Thymus (tissue), 14 donors: ENCODE measurements at places on chromosomes 5 and 9.

DNA sequence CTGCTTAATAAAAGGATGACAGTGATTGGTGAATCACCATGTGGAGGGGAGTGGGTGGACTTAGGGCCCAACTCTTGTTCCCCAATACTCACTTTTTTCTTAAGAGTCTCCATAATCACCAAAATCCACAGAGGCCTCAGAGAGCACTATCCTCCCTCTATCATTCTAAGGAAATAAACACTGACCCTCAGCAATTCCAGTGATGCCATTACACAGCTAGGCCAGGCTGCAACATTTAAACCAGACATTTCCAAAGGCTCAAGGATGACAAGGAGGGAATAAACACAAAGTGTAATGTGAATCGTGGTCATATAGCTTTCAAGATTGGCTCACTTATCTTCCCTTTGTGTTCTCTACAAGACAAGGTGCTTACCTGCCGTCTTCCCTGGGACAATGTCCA is 2.4 kb upstream of the ARSI start:
- no peak for DNase-seq

DNA sequence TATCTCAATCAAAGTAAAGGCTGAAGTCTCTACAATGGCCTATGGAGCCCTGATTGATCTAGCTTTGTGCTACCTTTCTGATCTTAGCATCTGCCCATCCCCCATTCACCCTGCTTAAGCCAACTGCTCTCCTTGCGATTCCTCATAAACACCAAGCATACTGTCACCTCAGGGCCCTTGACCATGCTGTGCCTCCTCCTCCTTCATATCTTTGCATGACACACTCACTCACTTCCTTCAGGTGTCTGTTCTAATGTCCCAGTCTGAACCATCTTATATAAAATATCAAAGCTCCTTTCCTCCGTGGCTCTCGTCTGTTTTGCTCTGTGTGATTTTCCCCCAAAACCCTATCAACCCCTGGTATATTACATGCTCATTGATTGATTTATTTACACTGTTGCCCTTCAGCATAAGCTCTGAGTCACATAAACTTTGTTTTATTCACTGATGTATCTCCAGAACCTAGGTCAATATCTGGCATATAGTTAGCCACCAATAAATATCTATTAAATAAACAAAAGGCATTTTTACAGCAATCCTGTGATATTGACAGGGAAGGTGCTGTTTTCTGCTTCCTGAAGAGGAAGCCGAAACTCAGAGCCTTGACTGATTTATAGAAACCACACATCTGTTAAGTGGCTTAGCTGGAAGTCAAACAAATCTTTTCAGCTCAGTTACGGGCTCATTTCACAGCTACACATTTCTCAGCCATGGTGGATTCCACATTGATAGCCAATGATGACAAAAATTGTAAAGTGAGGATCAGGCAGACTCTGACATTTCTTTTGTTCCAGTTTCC is 103.6 kb downstream of the BOD1 start:
- DNase-seq, result no peak

DNA sequence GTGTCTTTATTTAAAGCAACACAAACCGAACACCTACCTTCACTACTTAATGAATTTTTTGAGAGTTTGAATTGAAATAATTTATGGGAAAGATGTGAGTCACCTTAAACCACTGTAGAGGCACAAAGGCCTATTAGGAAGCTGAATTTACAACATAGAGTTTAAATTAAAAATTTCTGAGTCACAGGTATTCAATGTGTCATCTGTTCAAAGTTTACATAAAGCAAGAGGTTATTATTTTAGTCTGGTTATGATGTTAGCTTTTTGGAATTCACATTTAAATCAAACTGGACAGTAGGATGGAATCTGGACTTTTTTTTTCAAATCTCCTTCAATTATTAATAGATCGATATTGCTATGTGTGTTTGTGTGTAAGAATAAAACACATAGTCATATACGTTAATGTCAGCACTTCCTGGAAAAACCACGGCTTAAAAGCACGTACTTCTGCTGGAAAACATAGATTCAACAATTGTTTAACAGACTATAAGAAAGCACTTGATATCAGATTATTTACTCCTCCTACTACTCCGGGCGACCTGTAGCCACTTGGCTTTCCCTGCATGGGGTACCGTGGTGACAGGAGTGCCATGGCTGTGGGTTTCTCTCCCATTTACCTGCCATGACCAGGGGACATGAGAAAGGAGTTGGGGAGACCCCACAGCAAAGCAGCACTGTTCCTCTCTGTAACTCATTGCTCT is 638.6 kb downstream of the SEMA5A start:
- DNase-seq, result no peak

GRCh38 chr5:173928871-173929574 is 40.9 kb downstream of the CPEB4 start:
- DNase-seq, result no peak

DNA sequence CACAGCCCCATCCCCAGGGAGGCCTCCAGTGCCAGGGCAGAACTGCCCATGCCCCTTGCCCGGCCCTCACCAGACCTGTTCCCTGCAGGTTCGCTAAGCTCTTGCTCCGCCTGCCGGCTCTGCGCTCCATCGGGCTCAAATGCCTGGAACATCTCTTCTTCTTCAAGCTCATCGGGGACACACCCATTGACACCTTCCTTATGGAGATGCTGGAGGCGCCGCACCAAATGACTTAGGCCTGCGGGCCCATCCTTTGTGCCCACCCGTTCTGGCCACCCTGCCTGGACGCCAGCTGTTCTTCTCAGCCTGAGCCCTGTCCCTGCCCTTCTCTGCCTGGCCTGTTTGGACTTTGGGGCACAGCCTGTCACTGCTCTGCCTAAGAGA is 110.1 kb downstream of the RXRA start:
- DNase-seq, result no peak

DNA sequence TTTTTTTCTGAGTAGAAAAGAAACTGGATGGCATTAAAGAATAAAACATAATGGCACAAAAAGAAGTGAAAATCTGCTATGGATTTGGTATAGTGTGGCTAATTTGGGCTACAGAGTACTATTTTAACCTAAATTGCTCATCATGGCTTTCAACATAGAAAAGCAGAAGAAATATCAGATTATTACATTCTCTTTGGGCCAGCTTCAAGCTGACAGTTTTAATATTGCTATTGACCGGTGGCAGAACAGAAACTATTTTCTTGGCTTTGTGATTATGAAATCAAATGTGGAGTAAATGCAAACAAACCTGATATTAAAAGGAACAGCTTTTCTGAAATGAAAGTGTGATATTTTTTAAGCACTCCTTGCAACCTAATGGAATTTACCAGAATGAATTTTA is 301.5 kb downstream of the EPB41L4A start:
- no peak for DNase-seq

DNA sequence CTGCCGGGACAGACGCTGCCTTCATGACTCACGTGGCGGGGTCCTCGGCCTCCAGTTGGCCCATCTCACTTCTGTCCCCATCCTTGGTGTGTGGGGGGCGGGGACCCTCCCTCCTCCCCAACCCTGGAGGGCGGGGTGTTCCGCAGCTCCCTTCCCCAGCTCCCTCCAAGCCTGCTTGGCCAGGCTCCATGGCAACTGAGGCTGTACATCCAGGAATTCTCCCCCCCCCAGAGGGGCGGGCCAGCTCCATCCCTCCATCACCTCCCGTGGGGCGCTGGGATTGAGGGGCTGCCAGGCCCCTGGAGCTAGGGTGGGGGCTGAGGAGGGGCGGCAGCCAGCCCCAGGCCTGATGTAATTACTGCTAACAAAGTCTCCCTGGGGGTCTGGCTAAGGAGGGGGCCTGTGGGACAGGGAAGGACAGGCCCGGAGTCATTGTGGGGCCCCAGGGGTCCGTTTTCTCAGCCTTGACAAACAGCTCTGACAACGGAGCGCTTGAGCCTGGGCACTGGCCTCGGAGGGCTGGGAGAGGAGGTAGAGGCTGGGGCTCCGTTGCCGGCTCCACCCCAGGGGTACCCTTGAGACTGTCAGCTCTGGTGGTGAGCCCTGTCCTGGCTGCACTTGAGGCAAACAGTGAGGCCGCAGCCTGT is 8.0 kb downstream of the DIPK1B start:
- no peak for DNase-seq

DNA sequence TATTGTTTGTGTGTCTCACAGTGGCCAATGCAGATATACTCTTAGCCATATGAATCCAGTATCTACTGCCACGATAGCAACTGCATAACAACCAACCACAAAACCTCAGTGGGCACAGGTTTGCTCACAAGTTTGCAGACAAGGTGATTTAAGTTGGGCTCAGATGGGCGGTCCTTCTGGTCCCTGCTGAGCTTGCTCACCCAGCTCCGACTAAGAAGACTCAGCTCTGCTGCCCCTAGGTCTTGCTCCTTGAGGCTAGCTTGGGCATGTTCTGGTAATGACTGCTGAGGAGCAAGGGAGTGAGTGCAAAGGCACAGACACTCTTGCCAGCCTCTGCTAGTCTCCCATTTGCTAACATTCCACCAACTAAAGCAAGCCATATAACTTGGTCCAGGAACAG is 52.6 kb downstream of the MTX3 start:
- DNase-seq, result no peak

GRCh38 chr9:6605202-6605601 is 40.3 kb downstream of the GLDC start:
- DNase-seq, result no peak

DNA sequence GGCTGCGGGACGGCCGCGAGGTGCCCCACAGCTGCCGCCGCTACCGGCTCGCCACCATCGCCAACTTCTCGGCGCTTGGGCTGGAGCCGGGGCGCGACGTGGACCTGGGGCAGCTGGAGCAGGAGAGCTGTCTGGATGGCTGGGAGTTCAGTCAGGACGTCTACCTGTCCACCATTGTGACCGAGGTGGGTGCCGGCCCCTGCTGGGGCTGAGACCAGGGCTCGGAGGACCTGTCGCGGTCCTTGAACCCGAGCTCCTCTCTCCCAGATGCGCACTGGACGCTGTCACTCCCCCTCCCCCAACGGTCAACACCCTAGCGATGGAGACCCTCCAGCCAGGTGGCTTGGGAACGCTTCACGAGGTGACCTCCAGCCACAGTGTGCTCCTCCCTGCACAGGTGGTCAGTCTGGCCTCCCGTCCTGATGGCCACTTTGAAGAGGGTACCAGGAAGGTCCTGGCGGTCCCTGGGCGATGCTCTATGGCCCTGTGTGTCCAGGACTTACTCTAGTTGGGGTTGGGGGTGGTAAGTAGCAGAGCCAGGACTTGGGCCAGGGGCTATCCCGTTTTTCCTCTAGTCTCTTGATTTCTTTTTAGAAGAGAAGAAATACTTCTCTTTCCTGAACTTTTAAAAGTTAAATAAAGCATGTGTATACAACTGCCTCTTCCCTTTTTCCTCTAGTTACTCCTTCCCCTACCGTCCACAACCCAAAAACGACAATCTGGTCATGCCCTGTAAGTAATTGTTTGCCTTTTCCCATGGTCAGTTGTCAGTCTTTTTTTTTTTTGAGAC is 866 bp downstream of the SLC22A5 start:
- no peak for DNase-seq

GRCh38 chr5:148848393-148849031 is 22.1 kb downstream of the ADRB2 start:
- no peak for DNase-seq

DNA sequence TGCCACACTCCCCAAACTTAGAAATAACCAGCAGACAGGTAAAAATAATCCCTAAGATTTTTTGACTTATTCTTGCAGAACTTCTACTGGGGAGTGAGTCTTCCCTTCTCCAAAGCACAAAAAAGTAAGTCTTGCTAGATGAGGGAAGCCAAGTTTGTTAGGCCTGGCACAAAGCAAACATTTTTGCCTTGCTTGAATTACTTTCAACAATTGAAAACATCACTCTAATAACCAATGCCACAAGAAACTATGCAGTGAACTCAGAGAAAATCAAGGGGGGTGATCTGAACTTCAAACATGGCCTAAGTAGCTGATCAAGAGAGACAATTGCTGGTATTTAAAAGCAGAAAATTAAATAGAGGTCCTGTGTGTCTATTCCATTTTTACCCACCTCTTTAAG is 123.6 kb upstream of the SLC1A3 start:
- DNase-seq, result no peak

DNA sequence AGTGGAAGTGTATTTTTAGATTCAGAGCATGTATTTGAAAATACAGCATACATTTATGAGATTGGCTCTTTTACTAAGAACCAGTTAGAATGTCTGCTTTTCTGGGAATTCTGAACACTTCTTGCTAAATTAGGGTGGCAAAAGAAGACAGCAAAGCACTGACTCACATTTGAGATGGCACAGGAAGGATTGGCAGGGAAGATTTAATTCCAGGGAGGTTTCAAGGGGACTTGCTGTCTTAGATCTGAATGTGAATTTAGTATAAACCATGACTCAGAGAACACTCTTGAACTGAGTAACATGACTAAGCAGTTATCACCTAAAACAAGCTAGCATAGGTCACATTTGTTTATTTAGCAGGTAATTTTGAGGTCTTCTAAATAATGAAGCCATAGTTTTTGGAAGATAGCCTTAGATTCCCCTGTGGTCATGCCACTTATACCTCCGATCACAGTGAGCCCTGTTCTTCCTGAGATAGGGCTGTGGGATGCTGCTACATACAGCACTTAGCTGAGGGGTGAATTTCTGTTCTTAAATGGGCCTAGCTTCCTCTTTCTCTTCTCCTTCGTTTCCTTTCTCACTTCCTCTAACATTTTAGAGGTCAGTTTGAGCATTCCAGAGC is 173.8 kb downstream of the PCSK1 start:
- DNase-seq, result no peak

- DNase-seq, result no peak
Measured at GRCh38 chr5:1882337-1883119, at the start of gene IRX4. TSS of gene IRX4 (minus strand) at chr5:1882925. CDS start at chr5:1882647, 278 bp downstream.

DNA sequence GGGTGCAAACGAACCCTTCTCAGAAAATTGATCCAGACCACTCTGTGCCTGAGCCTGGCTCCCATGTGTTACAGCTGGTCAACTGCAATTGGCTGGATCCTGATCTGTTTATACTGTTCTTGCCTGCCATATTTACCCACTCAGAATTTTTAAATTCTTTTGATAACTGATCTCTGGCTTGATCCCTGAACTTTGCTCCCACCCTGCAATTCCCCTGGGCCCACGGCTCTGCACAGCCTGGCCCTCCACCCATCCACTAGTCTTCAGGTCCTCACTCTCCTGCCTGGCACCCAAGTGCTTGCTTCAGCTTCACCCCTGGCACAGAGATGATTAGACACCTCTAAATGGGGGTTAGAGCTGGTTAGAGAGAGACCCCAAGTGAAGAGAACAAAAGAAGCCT is 25.9 kb upstream of the MIER3 start:
- no peak for DNase-seq

DNA sequence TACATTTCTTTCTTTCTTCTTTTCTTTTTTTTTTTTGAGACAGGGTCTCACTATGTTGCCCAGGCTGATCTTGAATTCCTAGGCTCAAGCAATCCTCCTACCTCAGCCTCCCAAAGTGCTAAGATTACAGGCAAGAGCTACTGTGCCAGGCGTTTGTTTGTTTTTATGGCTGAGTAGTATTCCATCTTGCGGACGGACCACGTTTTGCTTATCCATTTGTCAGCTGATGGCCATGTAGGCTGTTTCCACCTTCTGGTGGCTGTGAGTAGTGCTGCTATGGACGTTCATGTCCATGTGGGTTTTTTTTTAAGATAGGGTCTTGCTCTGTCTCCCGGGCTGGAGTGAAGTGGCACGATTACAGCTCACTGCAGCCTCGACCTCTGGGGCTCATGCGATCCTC is 2.5 kb downstream of the DOK3 start:
- DNase-seq, result no peak

GRCh38 chr5:150271923-150272322 is 17.6 kb downstream of the CAMK2A start:
- DNase-seq, result no peak
